Left hindlimb (tissue), 1 donor: ENCODE measurements at places on chromosomes 16 and 17.

DNA sequence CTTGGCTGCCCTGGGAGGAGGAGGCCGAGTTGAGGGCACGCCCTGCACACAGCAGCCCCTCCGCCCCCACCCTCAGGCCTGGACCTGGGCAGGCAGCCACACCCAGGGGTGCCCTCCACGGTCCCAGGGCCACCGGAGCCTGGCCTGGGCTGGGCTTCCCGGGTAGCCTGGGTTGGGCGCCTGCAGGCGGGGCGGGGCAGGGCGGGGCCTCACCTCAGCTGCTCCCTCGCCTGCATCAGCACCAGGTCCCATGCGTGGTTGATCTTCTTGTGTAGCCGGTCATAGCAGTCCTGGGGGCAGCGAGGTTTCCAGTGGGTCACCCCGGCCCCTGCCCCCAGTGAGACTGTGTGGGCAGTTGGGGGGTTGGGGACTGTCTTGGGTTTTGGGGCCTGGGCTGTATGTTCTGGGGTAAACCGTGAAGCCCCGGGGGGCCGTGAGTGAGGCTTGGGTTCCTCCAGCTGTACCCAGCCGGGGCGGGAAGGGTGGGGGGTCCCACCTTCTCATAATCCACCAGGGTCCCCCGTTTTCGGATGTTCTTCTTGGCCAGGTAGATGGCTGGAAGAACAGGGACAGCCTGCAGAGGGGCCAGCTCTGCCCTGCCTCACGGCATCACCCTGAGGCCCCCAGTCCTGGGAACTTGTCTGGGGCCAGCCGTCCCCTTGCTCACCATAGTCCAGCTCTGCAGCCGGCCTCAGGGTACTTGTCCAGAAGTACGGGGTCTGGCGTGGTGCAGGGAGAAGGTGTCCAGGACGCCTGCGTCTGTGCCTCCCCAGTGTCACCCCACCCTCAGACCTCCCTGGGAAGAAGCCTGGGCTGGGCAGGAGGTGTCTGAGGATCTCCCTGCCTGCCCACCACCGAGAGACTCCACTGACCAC is 2.0 kb downstream of the RGS11 start:
- no peak for DNase-seq

- DNase-seq, result no peak
These were observed 29.4 kb upstream of the POLR3E start for GRCh38 chr16:22267764-22268163.

- DNase-seq, result peak; percentile 88
These were observed 91.5 kb downstream of the UTP18 start for GRCh38 chr17:51351890-51352289.

DNA sequence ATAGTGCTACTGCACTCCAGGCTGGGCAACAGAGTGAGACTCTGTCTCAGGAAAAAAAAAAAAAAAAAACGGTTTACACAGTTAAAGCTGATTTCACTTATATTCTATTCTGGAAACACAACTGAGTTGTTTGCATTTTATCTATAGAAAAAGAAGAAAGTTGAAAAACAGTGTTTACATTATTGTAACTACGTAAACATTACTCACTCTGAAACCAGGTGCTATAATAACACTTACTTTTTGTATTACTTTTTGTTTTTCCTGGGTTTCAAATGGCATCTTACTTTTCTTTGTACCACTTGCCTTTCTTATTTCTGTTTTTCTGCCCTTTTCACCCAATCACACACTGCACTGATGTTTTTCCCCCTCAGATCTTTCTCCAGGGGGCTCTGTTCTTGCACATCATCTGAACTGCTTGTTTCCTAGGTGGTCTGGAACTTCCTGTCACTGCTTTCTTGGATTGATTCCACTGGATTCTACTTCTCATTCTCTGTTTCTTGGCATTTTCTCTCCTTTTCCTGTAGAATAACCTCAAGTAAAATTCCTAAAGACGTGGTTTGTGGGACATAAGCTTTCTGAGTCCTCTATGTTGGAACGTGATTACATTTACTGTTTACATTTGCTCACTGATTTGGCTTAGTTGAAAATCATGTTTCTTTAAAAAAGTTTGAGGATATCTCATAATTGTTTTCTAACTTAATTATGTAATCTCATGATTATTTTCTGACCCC is 142.1 kb downstream of the HS3ST3B1 start:
- DNase-seq, result no peak

GRCh38 chr16:1583180-1583579 is 28.7 kb downstream of the IFT140 start:
- no peak for DNase-seq

DNA sequence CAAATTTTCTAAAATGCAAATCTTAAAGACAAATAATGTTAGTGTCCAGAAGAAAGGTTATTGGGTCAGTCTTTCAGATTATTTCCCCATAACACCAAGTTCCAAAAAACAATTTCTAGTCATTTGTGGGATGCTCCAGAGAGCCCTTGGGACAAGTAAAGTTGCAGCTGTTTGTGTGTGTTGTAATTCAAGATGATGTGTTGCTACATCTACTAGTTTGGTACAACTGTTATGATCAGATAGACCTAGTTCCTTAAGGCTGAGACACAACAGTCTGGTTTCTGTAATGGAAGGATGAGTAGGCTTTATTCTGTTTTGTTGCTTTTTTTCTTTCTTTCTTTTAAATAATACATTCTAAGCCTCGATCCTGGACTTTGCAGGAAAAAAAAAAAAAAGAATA is 41.9 kb downstream of the PIGL start:
- DNase-seq, result no peak

- no peak for DNase-seq
These were observed 111.3 kb downstream of the HS3ST3A1 start for GRCh38 chr17:13490427-13490826.

GRCh38 chr16:6753553-6753952 is 579.1 kb upstream of the RBFOX1 start:
- DNase-seq, result no peak

- no peak for DNase-seq
These were observed 15.4 kb downstream of the ZFPM1 start for GRCh38 chr16:88468275-88469129.

DNA sequence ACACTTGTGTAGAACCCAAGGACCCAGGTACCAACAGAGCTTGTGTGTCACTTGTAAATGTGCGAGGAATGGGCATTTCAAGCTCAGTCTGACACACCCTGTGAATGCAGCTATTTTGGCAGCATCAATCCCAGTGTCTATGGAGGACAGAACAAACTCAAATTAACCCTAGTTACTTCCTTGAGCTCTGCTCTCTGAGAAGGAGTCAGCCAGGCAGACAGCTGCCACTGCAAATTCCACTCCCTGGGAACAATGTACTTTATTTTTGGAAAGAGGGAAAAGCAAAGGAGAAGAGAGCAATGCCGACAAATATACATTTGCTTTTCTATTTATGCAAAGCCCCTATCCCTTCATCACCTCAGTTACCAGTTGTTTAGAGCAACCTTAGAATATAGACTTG is 48.4 kb upstream of the NOG start:
- no peak for DNase-seq

DNA sequence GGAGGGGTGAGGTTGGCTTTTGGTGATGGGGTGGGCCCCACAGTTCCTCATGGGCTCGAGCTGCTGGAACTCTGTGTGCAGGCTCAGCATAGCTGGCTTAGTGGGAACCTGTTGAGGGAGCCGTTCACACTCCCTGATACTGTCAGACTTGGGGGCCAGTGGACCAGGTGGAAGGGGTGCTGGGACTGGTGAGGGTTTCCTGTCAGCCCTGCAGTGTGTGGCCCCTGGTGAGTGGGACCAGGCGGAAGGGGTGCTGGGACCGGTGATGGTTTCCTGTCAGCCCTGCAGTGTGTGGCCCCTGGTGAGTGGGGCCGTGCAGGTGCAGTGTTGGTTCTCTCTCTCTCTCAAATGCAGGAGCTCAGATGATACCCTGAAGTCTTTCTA is 45.1 kb upstream of the ZNF750 start:
- no peak for DNase-seq

- no peak for DNase-seq
These were observed 74.1 kb upstream of the MON1B start for GRCh38 chr16:77116856-77117255.

DNA sequence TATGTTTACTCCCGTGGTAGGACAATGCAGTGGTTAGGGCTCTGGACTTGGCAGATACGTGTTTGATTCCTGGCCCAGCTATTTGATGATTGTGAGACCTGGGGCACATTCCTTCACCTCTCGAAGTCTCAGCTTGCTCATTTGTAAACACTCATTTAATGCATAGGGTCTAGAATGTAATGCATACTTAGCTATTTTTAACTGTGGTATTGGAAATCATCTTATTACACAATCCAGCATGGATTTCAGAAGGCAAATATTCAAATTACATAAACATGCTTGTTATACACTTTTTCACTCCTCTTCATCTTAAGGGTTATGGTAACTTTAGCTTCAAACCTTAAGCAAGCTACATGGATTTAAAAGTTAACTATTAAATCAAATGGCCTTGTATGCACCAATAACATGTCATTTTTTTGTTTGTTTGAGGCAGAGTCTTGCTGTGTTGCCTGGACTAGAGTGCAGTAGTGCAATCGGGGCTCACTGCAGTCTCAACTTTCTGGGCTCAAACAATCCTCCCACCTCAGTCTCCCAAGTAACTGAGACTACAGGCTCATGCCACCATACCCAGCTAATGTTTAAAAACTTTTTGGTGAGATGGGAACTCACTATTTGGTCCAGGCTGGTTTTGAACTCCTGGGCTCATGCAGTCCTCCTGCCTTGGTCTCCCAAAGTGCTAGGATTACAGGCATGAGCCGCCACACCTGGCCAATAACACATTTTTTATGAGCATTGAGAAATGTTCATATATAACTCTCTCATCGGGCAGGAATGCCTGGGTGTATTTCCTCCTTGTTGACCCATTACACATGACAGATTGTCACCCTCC is 52.5 kb downstream of the VAT1L start:
- no peak for DNase-seq

- DNase-seq, result no peak
These were observed 9.3 kb downstream of the GJD3 start for GRCh38 chr17:40355123-40355803.

- DNase-seq, result no peak
These were observed 13.4 kb downstream of the CMC2 start for GRCh38 chr16:80993307-80993706.

DNA sequence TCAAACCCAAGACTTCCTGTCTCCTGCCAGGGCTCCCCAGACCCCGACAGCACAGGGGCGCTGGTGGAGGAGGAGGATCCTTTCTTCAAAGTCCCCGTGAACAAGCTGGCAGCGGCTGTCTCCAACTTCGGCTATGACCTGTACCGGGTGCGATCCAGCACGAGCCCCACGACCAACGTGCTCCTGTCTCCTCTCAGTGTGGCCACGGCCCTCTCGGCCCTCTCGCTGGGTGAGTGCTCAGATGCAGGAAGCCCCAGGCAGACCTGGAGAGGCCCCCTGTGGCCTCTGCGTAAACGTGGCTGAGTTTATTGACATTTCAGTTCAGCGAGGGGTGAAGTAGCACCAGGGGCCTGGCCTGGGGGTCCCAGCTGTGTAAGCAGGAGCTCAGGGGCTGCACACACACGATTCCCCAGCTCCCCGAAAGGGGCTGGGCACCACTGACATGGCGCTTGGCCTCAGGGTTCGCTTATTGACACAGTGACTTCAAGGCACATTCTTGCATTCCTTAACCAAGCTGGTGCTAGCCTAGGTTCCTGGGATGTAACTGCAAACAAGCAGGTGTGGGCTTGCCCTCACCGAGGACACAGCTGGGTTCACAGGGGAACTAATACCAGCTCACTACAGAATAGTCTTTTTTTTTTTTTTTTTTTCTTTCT is 8.1 kb downstream of the SERPINF1 start:
- no peak for DNase-seq

DNA sequence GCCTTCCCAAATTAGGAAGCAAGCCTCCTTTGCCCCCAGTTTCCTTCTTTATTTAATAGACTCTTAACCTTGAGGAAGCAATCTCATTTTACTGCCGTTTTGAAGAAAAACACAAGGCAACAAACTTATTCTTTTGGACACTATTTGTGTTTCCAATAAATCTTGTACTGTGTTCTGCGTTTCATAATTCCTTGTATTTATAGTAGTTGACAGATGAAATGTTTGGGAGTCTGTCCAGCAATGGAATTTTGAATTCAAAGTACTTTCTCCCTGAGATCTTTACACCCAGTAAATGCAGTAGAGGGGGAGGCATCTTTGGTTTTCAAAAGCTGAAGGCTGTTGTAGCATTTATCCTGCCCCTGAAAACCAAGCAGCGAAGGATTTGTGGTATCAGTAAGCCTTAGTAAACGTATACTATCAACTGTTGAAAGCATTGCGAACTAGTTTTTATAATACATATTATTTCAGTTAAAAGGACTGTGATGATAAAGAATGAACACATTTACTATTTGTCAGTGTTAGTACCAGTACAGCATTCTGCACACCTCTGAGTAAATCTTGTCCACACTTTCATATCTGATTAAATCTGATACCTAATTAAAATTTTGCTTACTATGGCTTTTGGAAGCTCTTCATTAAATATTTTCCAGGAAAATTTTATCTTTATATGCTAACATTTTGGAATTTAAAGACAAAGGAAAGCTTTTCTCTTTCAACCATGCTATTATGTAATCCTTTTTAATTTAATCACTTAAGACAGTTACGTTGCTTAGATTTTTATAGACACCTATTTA is 83.1 kb downstream of the TNRC6C start:
- no peak for DNase-seq

GRCh38 chr16:53829186-53829747 is 125.3 kb downstream of the FTO start:
- DNase-seq, result no peak

DNA sequence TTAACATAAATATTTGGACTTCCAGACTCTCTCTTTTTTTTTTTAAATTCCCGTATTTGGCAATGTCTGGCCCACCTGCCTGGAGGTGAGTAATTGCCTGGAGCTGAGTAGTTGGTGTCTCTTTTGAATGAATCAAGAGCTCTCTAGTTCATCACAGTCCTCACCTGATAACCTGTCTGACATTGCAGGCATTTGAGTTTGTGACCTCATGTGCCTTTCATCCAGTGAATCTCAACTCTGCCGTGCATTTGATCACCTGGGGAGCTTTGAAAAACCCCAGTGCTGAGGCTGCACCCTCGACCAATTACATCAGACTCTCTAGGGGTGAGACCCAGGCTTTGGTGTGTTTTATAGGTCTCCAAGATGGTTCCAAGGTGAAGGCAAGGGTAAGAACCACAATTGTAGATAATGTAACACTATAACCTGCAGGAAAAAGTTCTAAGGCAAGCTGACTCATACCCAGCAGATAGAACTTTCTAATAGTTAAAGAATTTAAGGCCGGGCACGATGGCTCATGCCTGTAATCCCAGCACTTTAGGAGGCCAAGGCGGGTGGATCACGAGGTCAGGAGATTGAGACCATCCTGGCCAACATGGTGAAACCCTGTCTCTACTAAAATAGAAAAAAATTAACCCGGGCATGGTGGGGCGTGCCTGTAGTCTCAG is 24.5 kb upstream of the HS3ST2 start:
- no peak for DNase-seq
